ENCODE measurements at places on chromosomes 13 and 19.
A peak's percentile ranks its signal among the peaks of the same experiment; 100 is the strongest.

DNA sequence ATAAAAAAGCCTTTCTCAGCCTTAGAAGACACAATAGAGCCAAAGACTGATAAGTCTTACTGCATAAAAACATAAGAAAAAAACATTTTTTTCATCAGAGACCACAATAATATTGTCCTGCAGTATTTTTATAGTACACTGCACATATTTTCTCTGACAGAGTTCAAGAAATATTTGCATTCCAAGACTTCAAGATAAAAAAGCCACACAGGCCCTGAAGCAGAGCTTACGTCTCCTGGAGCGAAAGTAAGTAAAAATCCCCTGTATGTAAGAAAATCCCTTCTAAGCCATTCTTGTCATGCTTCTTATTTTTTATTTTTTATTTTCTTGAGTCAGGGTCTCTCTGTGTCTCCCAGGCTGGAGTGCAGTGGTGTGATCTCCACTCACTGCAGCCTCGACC lies 755.9 kb downstream of the LIG4 start:
- no peak for DNase-seq

DNA sequence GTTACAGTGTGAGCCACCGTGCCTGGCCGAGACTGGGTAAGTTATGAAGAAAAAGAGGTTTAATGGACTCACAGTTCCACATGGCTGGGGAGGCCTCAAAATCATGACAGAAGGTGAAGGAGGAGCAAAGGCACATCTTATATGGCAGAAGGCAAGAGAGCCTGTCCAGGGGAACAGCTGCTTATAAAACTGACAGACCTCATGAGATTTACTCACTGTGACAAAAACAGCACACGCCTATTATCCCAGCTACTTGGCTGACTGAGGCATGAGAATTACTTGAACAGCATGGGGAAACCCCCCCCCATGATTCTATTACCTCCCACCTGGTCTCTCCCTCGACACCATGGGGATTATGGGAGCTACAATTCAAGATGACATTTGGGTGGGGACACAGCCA lies 23.4 kb upstream of the ZNF561 start:
- DNase-seq, result no peak

- DNase-seq, result no peak
These were observed 49.6 kb downstream of the RYR1 start for GRCh38 chr19:38483016-38483630.

GRCh38 chr19:58521651-58522050 lies 2.0 kb upstream of the ZBTB45 start:
- no peak for DNase-seq

- DNase-seq, result peak; percentile 61
These were observed 6.4 kb upstream of the NFIC start for GRCh38 chr19:3359919-3360420.

DNA sequence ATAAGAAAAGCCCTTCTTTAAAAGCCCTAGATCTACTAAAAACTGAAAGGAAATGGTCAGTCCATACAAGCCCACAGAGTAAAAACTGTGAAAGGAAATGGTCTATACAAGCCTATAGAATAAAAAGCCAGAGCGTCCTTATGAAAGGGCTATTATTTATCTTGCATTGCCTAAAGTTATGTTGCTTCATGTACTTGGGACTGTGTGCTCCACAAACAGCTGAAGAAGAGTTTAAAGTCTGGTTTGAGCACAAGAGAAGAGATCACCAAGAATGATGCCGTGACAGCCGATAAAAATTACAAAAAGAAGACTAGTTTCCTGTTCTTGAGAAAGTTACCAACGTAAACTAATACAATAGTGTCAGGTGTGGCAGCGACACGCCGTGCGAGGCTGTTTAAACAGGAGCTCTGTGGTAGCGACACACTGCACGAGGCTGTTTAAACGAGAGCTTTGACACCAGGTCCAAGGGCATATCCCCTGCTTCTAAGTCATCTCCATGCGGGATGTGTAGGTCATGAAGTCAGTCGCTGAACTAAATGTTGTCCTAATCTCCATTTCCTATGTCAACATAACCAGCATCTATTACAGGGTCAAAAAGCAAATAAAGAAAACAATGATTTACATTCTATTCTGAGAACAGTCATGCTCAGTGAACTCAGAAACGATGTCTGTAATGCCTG lies 24.9 kb downstream of the PCID2 start:
- no peak for DNase-seq

- DNase-seq, result no peak
These were observed 103.1 kb downstream of the STK24 start for GRCh38 chr13:98473788-98474144.

- no peak for DNase-seq
These were observed 414.8 kb downstream of the GPC5 start for GRCh38 chr13:91813253-91813652.

- DNase-seq, result peak; percentile 88
These were observed 14.5 kb upstream of the CERS4 start for GRCh38 chr19:8194528-8195267.

Measured in common myeloid progenitor, CD34-positive (primary cell).